ENCODE measurements at places on chromosomes 12 and 14. TPM values are rescaled to one million over a fixed set of nuclear protein-coding genes. Genes with fewer than 3 reads are reported as not detected.

Gene OR9K2
- total RNA-seq, result not detected

Gene LRRC10
- not detected for total RNA-seq

DNA sequence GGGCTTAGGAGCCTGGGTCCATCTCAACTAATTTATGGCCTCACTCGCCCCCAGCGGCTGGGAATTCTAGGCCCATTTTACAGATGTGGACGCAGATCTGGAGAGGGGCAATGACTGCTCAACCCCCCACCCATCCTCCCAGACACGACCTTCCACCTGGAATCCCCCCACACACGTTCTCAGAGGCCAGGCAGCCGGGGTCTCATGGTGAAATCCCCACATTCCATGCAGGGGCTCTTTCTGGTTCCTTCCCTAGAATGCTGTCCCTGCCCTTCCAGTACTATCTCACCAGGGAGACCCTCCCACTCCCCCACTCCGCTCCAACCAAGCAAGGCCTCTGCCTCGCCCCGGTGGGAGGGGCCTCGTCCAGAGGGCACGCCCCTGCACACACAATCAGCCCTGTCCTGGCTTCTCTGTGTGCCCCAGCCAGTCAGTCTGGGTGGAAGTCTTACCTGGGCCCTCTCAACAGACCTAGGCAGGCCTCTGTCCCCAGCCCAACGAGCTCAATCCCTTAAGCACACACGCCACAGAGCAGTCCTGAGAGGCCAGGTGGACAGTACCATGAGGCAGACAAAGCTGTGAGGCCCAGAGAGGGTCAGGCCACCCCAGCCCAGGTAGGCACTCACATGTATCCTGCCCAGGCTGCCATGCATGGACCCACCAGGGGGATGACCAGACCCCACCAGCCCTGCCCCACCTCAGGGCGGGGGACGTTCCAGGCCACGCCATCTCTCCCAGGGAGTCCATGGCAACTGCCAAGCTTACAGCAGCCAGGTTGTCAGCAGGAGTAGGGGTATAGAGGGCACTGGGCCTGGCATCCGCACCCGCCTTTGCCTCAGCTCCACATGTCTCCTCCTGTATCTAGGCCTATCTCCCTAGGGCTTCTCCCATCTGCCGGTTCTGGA, 1.3 kb upstream of the ANKRD9 start:
- H3K27me3 ChIP-seq, result no peaks in the 10 kb centered on the region
- H3K36me3 ChIP-seq, result peaks cover 18% of the 10 kb centered on the region
- peaks cover 9% of the 10 kb centered on the region for H3K4me1 ChIP-seq
- H3K4me3 ChIP-seq, result peak overlapping the region; percentile 79
- H3K27ac ChIP-seq, result peak overlapping the region; percentile 89

GRCh38 chr12:107600581-107601144, 84.9 kb upstream of the PWP1 start:
- H3K27me3 ChIP-seq, result no peaks in the 10 kb centered on the region
- DNase-seq, result no peak
- H3K36me3 ChIP-seq, result no peaks in the 10 kb centered on the region
- no peaks in the 10 kb centered on the region for H3K4me1 ChIP-seq
- no peak overlapping the region for H3K27ac ChIP-seq
- H3K4me3 ChIP-seq, result no peak overlapping the region

GRCh38 chr14:53010193-53011040, 59.6 kb upstream of the FERMT2 start:
- H3K27me3 ChIP-seq, result no peaks in the 10 kb centered on the region
- H3K4me1 ChIP-seq, result peaks cover 28% of the 10 kb centered on the region
- H3K4me3 ChIP-seq, result no peak overlapping the region
- no peaks in the 10 kb centered on the region for H3K36me3 ChIP-seq
